Esophagus mucosa (tissue), 1 donor: ENCODE measurements at places on chromosomes 2 and 18. TPM values are rescaled to one million over a fixed set of nuclear protein-coding genes. Genes with fewer than 3 reads are reported as not detected.

DNA sequence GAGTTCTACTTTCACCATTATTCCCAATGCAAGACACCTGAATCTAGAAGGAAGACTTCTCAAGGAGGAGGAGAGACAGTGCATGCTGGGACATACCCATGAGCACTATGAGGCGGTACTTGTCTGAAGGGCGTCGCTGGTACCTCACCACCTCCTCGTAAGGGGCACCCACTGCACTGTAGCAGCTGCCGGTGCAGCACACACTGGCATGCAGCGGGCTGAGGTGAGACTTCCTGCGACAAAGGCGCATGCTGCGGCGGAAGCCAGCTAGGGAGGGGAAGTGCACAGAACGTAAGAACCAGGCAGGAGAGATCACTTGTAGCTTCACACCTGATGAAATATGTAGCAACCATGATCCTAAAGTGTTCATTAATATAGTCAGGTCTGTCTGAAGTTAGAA, 12.8 kb upstream of the TMEM237 start:
- ATAC-seq: no peak

GRCh38 chr2:8927510-8928455, 75.7 kb downstream of the MBOAT2 start:
- ATAC-seq: no peak

GRCh38 chr2:5849562-5849961, 157.4 kb downstream of the SOX11 start:
- ATAC-seq: no peak

Gene PDCD1
- 0.20 TPM for total RNA-seq

DNA sequence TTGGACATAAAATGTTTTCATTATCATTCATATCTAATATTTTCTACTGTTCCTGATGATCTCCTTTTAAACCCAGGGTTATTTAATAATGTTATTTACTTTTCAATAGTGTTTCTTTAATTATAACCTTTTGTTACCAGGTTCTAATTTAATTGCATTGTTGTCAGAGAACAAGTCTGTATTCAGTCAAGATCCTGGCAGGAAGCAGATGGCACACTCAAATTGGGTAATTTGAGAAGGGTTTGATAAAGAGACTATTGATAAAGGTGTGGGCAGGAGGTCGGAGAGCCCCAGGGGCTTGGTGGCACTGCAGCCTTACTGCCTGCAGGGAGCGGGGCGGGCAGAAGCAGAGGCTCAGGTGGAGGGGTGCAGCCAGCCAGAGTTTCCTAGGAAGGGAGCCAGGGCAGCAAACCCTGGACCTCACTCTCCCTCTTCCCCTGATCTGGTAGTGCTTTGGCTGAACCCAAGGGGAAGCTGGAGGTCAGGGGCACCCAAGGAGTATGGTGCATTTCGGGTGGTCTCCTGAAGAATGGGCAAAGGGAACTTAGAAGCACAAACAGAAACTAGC, 2.3 kb upstream of the KIF1A start:
- no peak for ATAC-seq

GRCh38 chr2:222703886-222704285, 32.4 kb downstream of the MOGAT1 start:
- ATAC-seq: no peak

Gene SULT1C2
- not detected for total RNA-seq

Gene SNED1
- total RNA-seq: 3.9 TPM

GRCh38 chr18:78779996-78780718, 199.5 kb upstream of the SALL3 start:
- ATAC-seq: no peak

GRCh38 chr18:32831781-32832180, 59.0 kb upstream of the KLHL14 start:
- ATAC-seq: peak; percentile 23
